ENCODE measurements at places on chromosomes 4 and X.
A peak's percentile ranks its signal among the peaks of the same experiment; 100 is the strongest.

GRCh38 chrX:47562615-47563243, 1.7 kb downstream of the ARAF start:
- peak; percentile 14 for DNase-seq

DNA sequence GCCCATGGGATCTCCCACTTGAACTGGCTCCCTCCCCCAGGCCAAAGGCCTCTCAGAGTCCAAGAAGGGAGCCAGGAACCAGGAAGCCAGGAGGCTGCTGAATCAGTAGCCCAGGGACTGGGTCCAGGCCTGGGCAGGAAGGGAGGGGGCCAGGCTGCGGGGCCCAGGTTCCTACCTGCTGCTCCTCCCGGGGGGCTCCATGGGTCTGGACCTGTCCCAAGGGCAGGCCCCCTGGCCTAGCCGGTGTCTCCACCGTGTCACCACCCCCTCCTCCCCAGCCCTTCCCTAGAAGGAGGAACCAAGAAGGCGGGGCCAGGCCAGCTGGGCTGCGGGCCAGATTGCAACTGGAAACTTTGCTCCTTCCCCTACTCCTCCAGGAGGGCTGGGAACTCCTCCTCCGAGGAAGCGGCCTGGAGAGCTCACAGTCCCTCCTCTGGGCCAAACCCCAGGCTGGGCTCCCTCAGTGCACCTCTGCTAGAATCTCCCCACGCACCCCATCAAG, at the start of gene IQSEC2:
Gene IQSEC2, minus strand, starts transcription at position 264 of the 502 bp plus-strand sequence.
- DNase-seq = no peak

GRCh38 chr4:88706574-88706973, 8.9 kb upstream of the NAP1L5 start:
- no peak for DNase-seq

GRCh38 chrX:31836479-31836878, 764.6 kb upstream of the FTHL17 start:
- DNase-seq = no peak
